GM12865 (cell line): ENCODE measurements at places on chromosomes 16 and 17.

- no peak for DNase-seq
Observed at GRCh38 chr17:38687286-38687685, 12.5 kb upstream of the EPOP start.

GRCh38 chr16:84478172-84478947 lies 26.1 kb downstream of the MEAK7 start:
- DNase-seq, result no peak

DNA sequence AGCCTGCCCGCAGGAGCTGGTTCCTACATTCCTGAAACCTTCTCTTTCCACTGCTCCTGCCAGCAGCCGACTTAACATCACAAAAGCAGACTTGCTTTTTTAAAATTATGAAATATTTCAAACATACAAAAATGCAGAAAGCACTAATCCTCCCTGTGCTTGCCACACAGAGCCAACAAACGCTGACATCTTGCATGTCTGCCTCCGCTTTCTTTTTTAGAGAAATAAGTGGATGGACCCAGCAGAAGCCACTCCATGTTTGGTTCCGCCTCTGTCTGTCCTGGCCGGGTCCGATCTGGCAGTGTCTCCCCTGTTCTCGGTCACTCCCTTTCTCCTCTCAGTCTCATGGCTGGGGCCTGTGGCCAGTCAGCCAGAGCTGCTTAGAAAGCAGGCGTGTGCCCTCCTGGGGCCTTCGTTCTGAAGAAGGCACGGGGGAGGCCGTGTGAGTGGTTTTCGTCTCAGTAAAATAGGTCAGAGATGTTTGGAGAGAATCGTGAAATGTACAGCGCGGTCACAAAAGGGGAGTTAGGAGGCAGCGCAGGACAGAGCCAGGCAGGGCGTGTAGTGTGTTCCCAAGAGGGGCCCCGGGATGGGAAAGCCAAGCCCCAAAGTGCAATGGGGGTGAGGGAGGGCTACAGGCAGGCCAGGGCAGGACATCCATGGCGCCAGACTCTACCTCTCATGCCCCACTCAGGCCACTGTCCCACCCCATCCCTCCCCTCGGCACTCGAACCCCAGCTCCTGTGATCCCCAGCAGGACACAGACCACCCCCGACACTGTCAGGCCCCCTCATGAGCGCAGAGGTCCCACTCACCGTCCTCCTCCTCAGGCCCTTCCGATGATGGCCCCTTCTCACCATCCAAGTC lies 23.2 kb downstream of the MXRA7 start:
- no peak for DNase-seq

DNA sequence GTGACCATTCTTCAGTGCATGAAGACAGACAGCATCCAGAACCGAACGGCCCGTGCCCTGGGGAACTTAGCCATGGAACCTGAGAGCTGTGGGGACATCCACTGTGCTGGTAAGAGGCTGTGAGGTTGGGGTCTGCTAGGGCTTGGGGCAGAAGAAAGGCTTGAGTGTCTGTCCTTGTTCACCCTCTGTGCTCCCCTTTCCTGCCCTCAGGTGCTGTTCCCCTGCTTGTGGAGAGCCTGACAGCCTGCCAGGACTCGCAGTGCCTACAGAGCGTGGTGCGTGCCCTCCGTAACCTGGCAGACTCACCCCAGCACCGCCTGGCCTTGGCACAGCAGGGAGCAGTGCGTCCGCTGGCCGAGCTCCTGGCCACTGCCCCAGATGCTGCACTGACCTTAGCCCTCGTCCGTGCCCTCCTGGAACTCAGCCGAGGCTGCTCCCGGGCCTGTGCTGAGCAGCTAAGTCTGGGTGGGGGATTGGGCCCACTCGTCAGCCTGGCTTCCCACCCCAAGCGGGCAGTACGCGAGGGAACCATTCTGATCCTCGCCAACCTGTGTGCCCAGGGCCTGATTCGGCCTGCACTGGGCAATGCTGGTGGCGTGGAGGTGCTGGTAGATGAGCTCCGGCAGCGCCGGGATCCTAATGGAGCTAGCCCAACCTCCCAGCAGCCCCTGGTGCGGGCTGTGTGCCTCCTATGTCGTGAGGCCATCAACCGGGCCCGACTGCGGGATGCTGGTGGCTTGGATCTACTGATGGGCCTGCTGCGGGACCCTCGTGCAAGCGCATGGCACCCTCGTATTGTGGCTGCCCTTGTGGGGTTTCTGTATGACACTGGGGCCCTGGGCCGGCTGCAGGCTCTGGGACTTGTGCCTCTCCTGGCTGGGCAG lies 2.9 kb downstream of the ARMC5 start:
- no peak for DNase-seq

- no peak for DNase-seq
Observed at GRCh38 chr17:1890758-1891450, 61.1 kb downstream of the RPA1 start.

DNA sequence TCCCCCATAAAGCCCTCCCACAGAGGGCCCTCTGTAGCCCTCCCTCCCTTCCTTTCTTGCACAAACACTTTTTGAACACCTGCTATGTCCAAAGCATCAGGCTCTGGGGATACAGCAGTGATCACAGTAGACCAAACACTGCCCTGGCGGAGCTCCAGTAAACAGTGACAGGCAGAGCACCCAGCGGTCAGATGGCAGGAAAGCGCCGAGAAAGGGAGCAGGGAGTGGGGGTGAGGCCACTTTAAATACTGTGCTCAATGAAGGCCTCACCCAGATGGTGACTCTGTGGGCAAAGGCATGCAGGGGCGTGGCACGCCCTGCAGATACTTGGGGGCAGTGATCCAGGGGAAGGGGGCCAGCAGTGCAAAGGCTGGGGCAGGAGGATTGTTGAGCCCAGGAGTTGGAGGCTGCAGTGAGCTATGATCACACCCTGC lies 7.6 kb downstream of the PRR29 start:
- DNase-seq, result no peak

DNA sequence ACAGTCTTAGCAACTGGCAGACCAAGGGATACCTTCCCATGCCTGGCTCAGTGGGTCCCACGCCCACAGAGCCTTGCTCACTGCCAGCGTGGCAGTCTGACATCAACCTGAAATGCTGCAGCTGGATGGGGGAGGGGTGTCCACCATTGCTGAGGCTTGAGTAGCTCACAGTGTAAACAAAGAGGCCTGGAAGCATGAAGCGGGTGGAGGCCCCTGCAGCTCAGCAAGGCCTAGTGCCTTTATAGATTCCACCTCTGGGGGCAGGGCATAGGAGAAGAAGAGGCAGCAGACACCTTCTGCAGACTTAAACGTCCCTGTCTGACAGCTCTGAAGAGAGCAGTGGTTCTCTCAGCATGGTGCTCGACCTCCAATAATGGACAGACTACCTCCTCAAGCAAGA lies 263.2 kb downstream of the KIF2B start:
- no peak for DNase-seq

DNA sequence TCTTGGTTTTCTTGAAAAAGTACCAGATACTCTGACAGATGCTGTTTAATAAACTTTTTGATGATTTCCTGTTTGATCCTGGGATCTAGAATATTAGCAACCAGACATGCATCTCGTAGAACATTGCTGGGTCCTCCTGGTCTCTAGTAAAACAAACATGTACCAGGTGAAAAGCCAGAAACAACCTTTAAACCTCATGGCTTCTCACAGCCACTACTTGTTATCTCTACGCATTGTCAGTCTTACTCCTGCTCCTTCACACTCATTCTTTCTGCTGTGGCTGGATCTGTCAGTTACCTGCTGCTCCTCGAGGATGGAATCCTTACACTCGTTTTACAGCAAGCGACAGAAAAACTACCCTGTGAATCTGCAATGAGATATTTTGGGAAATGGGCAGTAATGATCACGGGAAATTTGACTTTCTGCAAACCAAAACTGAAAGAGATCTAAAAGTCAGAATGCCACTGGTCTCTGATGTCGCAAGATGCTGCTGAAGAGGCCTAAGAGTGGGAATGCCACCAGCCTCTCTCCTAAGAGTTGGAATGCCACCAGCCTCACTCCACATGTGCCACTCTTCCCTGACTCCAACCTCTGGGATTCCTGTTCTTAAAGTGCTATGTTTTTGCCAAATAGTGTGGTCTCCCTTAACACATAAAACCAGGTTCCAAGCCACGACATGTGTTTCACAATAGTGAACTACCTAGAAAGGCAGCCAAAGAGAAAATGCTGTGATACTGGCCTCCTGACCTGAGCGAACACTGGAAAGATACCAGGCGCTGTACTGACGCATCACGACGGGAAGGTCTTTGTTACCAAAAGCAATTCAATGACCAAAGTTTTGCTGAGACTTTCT lies 86.3 kb downstream of the VPS53 start:
- DNase-seq, result no peak
